NCI-H2081 (cell line): ENCODE measurements at places on chromosomes 12 and 14.

GRCh38 chr12:30136696-30137095, 353.0 kb upstream of the TMTC1 start:
- no peak for DNase-seq

GRCh38 chr12:1795221-1795784, 25.1 kb upstream of the LRTM2 start:
- no peak for DNase-seq

DNA sequence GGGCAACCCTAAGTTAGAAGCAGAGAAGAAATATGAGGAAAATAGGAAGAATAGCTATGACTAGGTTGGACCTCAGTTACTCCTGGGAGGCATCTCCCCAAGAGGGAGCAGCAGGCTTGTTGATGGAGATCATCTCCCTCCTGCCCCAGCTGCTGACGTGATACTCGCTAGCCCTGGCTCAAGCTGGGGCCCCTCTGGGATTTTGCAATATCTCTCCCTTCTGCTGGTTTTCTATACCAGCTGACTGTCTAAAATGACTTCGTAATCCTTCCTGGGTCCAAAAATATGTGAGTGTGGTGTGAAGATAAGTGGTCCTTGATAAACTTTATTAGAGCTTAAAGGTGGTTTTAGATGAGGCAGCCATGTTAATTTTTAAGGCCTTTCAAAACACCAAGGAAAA, 4.5 kb upstream of the HECTD4 start:
- no peak for DNase-seq

- no peak for DNase-seq
Measured at GRCh38 chr12:24121911-24122310, 172.4 kb upstream of the SOX5 start.

DNA sequence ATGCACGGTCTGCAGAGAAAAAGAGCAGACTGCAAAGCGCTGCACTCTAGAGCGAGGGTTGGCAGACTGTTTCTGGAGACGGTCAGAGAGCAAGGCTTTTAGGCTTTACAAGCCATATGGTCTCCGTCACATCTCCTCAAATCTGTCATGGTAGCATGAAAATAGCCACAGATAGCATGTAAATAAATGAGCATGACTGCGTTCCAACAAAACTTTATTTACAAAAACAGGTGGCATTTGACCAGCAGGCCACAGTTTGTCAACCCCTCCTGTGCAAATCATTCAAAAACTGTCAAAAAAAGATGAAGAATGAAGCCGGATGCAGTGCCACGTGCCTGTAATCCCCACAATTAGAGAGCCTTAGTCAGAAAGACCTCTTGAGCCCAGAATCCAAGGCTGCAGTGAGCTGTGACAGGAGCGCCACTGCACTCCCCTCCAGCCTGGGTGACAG, 18.9 kb downstream of the SYNE3 start:
- no peak for DNase-seq

DNA sequence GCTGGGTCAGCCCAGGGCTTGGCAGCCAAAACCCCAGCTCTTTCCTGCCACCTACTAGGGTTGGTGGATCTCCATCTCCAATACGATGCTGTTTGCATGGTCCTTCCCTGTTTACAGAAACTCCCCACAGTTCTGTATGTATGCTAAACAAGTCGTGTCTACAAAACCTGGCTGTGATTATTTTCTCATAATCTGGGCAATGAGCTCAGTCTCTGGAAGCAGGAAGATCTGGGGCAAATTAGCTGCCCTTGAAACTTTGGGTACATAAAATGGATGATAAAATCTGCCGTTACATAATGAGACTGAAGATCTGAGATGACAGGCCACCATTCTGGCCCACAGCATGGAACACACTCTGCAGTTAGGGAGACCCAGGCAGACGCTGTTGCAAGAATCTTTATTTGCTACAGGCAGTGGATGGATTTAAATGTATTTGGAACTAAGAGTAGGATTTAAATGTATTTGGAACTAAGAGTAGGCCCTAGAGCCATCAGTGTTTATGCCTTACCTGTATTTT, 31.7 kb downstream of the ACADS start:
- no peak for DNase-seq

GRCh38 chr12:71442567-71442931, 3.0 kb downstream of the LGR5 start:
- no peak for DNase-seq

- DNase-seq, result no peak
Measured at GRCh38 chr12:52225752-52226151, 7.3 kb upstream of the KRT7 start.

DNA sequence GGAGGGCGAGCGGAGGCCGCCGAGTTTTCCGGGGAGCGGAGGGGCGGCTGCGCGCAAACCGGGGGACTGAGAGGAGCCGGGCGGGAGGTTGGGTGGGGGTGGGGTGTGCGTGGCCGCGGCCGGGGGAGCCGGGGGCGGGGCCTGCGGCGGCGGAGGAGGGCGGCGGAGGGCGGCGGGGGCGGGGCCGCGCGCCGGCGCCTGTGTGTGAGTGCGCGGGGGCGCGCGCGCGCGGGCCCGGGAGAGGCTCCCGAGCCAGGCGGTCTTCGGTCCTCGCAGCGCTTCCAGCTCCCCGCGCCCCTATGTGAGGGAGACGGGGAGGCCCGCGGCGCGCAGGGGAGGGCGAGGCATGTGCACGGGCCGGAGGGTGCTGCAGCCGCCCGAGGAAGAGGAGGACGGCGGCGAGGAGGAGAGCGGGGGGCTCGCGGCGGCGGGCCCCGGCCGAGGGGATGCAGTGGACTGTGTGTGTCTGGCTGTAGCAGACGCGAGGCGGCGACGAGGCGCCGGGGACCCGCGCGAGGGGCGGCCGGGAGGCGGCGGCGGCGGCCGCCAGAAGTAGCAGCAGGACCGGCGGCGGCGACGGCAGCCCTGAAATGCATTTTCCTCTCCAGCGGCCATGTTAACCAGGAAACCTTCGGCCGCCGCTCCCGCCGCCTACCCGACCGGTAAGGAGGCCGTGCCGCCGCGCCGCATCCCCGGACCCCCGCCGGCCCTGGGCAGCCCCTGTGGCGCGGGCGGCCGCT, at the start of gene DYRK2:
DYRK2 (plus strand) TSS at position 225 of the 740 bp plus-strand sequence; CDS start at position 614, 389 bp downstream.
- DNase-seq, result peak; percentile 78

GRCh38 chr12:53299101-53299453, 418 bp upstream of the MYG1 start:
- no peak for DNase-seq

- DNase-seq, result no peak
Measured at GRCh38 chr12:65535946-65536345, 257.5 kb downstream of the MSRB3 start.

- peak; percentile 66 for DNase-seq
Measured at GRCh38 chr14:69535230-69535848, 39.3 kb downstream of the CCDC177 start.

DNA sequence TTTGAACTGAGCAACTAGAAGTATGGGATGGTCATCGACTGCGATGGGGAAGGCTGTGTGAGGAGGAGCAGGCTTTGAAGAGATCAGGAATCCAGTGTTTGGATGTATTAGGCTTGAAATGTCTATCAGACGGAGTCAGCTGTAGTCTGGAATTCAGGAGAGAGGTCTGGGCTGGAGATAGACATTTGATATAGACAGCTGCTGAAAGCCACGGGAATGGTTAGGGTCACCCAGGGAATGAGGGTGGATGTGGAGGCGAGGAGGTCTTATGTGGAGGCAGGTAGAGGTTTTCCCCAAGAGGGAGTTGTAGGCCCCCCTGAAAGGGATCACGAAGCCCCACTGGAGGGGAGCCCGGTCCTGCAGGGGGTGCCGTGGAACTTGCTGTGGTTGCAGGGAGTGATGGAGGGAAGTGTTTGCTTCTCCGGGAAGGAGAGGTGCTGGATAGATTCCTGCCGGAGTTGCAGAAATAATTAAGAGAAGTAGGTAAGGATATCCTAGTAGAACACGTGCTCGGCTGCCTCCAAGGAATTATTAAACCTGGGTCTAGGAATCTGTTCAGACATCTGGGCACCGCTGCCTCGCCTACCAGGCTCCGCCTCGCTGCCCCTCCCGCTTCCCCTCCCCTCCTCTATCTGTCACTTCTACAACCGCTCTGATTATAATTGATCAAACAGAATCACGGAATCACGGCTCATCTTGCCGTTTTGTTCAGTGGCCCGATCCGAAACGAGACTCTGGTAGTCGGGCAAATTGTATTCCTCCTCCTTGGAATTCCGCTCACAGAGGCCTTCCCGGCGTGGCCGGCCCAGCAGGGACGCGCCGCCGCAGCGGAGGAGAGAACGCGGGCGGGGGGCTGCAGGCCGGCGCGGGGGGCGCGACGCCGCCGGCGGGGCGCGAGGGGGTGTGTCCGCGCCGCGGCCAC, 826 bp upstream of the CACNA1C start:
- DNase-seq, result no peak

GRCh38 chr14:101247842-101248725, 313.2 kb upstream of the DIO3 start:
- no peak for DNase-seq

DNA sequence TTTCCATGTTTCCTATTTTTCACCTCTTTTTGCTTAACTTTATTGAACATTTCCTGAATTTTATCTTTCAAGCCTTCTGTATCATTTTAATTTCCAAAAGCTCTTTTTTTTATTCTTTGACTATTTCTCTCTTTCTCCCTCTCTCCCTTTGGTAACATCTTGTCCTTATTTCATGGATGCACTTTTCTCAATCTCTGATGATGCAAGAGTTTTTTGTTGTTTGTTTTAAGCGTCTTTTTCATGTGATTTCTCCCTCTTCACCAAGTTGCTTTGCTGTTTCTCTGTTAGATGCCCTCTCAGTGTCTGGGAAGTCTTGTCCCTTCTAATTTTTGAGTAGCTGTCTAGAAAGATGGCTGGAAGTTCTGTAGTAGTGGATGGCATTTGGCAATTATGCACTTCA, 62.6 kb downstream of the ANO6 start:
- DNase-seq, result no peak
